Fibroblast of pulmonary artery (primary cell): ENCODE measurements at places on chromosomes 13 and 19.

DNA sequence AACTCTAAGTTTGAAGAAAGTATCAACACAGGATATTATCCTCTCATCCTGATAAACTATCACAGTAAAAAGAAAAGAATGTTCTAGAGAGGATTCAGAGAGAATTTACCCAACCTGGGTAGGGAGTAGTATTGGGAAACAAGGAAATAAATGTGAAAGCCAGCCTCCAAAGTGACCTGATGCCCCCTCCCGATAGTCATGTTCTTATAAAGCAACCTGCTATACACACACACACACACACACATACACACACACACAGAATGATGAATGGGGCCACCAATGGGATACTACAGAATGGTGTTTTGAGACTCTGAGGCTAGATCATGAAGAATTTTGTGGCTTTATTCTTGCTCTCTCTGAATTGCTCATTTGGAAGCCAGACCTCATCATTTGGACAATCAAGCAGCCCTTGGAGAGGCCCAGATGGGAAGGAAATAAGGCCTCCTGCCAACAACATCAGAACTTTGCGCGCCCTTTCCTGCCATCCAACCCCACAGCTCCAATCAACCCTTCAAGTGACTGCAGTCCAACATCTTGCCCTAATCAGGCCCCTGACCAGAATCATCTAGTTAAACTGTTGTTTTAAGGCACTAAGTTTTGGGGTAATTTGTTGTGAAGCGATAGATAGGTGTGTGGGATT, 807.9 kb upstream of the ARGLU1 start:
- DNase-seq: no peak

DNA sequence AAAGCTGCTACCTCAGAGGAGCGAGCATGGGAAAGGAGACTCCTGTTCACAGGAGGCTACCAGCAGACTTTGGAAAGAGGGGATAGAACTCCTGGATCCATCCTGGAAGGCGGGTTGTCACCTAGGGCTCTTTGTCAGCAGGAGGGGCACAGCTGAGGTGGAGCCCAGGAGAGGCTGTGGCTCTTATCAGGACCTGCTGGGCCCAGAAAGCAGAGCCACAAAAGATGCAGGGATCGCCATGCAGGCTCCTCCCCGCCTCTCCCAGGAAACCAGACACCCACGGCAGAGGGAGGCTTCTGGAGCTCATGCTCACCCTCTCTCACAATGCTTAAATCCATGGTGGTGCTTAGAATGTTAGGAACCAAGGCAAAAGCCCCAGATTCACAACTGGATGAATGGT, 994.2 kb downstream of the UQCRFS1 start:
- DNase-seq: no peak

DNA sequence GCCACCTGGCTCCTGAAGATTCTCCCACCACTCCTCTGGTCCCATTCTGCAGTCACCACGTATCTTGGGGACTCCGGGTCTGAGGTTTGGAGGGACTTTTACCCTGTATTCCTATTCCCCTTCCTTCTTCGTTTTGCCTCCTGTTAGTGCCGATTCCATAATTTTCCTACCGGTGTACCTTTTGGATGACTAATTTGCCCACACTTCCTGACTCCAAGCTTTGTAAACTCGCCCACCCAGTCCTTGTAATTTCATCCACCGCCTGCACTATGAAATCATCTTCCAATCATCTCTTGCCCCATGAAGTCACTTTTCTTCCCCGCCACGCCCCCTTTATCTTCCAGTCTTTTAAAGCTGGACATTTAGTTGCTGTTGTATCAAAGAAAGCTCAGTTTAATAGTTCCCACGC, 572 bp downstream of the UCHL3 start:
- DNase-seq: peak; percentile 70

- no peak for DNase-seq
Observed at GRCh38 chr19:6090634-6091033, 19.7 kb downstream of the RFX2 start.

- no peak for DNase-seq
Observed at GRCh38 chr19:1807695-1808394, 4.2 kb downstream of the ATP8B3 start.

- DNase-seq: peak; percentile 67
Observed at GRCh38 chr13:90414691-90415596, 932.5 kb upstream of the MIR17HG start.

DNA sequence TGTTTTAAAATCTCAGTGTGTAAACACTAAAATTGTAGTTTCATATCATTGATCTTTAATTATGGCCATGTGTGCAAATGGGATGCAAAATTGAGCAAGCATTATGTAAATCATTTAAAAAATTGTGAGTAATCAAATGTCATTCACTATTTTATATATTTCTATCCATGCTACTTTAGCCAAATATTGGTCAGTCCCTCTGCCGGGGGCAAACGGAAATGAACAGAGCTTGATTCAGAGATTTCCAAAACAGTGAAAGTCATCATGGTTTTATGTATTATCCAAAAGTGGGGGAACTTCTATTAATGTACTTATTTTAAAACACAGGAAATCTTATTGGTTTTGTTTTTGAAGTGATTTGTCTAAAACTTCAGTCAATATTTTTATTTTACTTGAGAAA, 219.1 kb downstream of the IRS2 start:
- DNase-seq: peak; percentile 7

- DNase-seq: peak; percentile 77
Observed at GRCh38 chr13:90105849-90106496, 1241.5 kb upstream of the MIR17HG start.

- DNase-seq: peak; percentile 50
Observed at GRCh38 chr19:7188698-7189629, 105.2 kb downstream of the INSR start.

- no peak for DNase-seq
Observed at GRCh38 chr13:36310417-36311108, 12.9 kb upstream of the CCDC169 start.

DNA sequence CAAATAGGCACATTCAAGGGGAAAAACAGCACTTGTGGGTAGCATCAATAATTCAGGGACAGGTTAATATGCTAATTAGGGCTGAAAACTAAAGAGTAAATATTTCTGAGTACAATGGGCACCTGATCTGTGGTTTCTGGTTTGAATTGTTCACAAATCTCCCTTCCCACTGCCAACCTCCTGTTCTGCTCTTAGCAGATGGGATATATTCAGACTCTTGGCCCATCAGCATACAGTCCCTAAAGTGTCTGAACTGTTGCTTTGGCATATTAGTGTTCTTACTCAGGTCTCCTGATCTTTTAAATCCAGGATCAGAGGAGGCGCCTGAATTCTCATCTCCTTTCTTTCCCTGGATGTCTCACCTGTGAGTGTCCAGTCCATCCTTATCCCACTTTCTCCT, 8.2 kb upstream of the LRCH1 start:
- DNase-seq: no peak

GRCh38 chr13:60229708-60230272, 66.1 kb upstream of the DIAPH3 start:
- DNase-seq: no peak

- DNase-seq: no peak
Observed at GRCh38 chr13:91313581-91313980, 33.9 kb upstream of the MIR17HG start.

- no peak for DNase-seq
Observed at GRCh38 chr19:40594255-40594654, 6.9 kb upstream of the LTBP4 start.

- no peak for DNase-seq
Observed at GRCh38 chr13:74110053-74110452, 24.2 kb downstream of the KLF12 start.

- no peak for DNase-seq
Observed at GRCh38 chr13:100521851-100522617, 66.6 kb downstream of the GGACT start.

- no peak for DNase-seq
Observed at GRCh38 chr19:3826163-3826562, 40.0 kb upstream of the MATK start.

GRCh38 chr19:46101293-46101692, 23.2 kb downstream of the IGFL3 start:
- DNase-seq: no peak
